ENCODE measurements at places on chromosomes 4 and X.

- DNase-seq, result no peak
These were observed 352.6 kb upstream of the NWD2 start for GRCh38 chr4:36891971-36892370.

DNA sequence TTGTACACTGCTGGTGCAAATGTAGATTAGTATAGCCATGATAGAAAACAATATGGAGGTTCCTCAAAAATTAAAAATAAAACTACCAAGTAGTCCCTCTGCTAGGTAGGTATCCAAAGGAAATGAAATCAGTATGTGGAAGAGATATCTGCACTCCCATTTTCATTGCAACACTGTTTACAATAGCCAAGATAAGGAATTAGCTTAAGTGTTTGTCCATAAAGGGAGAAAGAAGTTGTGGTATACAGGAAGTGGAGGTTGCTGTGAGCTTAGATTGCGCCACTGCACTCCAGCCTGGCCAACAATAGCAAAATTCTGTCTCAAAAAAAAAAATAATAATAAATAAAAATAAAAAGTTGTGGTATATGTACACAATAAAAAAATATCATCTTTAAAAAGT, 325.0 kb upstream of the EMCN start:
- peak; percentile 14 for DNase-seq

DNA sequence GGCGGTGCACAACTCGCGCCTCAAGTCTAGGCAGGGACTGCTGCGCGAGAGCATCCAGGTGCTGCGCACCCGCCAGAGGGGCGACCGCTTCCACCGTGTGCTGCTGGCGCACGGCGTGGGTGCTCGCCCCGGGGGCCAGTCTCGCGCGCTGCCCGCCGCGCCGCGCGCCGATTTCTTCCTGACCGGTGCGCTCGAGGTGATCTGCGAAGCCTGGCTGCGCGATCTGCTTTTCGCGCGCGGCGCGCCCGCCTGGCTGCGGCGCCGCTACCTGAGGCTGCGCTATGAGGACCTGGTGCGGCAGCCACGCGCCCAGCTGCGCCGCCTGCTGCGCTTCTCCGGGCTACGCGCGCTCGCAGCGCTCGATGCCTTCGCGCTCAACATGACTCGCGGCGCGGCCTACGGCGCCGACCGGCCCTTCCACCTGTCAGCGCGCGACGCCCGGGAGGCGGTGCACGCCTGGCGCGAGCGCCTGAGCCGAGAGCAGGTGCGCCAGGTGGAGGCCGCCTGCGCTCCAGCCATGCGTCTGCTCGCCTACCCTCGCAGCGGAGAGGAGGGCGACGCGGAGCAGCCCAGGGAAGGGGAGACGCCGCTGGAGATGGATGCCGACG, 1.3 kb downstream of the CHST7 start:
- no peak for DNase-seq

- DNase-seq, result no peak
These were observed 279.8 kb downstream of the DHRSX start for GRCh38 chrX:2220829-2221567.

DNA sequence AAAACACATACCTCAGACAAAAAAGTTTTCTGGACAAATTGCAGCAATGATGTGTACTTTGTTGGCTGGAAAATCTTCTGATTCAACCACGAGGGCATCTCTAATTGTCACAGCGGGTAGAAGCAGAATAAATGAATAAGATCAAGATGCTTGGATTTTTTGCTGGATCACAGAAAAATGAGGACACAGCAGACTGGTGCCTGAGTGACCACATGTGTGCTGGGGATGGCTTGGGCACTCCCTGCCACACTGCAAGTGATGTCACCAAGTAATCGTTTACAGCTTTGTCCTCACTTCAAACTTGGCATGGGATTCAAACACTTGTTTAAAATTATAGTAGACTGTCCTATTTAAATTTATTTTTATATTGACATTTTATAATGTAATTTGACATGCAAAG, 557.0 kb downstream of the SPRY1 start:
- no peak for DNase-seq

DNA sequence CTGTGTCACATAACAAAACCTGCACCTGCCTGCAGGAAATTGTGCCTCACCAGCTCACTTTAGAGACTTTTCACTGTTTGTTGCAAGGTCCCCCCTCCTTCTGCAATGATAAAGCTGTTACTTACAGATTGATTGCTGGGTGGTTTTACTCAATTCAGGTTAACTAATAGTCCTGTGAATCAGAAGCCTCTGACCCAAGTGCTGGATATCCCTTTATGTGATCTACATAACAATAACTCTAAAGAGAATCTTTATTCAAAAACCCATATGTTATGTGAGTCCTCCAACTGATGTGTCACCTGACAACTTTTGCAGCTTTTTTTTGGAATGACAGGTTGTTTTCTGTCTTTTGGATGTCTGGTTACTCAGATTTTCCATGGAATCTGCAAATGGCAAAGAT, 2323.6 kb upstream of the TENM3 start:
- no peak for DNase-seq

DNA sequence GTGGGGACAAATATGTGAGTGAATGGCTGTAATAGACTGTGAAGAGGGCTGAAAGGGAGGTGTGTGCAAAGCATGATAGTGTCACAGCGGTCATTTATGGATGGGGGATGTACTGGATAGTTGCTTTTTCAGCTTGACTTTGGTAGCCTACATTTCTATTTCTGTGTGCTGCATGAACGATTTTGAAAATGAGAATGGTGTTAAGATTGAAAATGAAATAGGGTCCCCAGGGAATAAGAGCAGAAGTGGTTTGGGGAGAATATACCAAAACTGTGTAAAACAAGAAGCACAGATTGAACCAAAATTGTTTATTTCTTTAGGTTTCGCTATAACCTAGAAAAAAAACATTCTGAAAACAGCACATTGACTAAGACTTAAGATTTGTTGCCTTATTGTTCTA, 58.8 kb upstream of the CLNK start:
- DNase-seq, result no peak

DNA sequence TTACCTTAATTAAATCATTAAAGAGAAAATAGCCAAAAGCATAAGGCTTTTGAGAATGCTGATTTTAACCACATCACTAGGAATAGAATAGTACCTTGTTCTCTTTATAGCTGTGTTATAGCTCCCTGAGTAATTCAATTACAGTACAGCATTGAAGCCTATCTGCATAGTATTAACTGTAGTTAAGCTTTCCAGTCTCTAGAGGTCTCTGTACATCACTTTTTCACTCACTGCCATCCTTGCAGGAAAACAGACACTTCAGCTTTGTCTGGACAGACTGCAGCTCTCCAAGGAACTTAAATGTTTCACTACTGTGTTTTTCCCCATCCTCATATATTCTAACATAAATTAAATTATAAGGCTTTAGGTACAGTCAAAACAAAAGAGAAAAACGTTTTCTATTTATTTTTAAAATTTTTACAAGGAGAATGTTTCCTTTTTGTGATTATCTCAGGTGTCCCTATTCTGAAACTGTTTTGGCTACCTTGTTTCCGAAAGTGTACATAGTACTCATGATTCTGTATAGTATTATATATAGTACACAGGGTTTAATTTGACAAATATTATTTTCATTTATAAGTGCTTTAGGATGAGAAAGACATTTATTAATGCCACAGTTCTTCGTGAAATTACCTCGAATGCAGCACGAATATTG, 407.9 kb downstream of the PCDH18 start:
- DNase-seq, result peak; percentile 87

DNA sequence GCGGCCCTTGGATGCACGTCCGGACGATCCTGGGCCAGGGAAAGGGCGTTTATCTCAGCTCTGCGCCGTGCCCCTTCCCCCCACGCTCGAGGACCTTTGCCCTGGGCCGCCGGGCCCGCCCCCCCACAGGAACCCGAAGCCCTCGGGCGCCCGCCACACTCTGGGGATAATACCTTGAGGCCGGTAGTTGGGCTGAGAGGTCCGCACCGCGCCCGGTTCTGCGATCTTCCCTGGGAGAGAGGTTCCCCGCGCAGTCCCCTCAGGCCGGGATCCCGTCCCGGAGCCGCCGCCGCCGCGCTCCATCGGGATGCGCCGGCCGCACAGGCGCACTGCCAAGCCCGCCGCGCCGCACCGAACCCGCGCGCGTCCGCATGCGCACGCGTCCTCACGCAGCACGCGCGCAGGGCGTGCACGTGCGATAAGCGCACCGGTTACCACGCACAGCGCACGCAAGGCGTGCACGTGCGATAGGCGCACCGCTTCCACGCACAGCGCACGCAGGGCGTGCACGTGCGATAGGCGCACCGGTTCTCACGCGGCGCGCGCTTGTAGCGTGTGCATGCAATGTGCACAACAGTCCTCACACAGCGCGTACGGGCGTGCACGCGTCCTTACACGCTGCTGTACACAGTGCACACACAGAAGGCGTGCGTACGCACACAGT, at the start of gene MAP7D2:
TSS of gene MAP7D2 (minus strand) at position 331 of the 664 bp plus-strand sequence. CDS start at position 303, 28 bp downstream.
- DNase-seq, result no peak

GRCh38 chr4:127045861-127046260, 586.9 kb upstream of the INTU start:
- DNase-seq, result no peak

- no peak for DNase-seq
These were observed 21.0 kb upstream of the GEMIN8 start for GRCh38 chrX:14050709-14051108.

DNA sequence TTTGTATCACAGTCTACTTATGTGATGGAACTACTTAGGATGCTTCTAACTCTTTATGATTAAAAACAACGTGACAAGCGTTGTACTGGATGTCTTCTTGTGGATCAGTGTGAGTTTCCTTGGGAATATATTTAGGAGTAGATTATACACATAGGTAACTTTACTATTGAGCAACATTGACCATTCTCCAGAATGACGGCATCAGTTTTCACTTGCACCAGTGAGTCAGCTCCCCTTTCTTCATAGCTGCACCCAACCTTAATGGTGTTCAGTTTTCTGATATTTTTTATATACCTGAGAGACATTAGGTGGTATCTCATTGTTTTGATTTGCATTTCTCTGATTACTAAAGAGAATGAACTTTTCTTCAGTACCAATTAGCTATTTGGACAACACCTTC, 343.9 kb downstream of the ADGRL3 start:
- DNase-seq, result no peak

GRCh38 chrX:36642052-36642451, 366.1 kb upstream of the FAM47C start:
- no peak for DNase-seq

DNA sequence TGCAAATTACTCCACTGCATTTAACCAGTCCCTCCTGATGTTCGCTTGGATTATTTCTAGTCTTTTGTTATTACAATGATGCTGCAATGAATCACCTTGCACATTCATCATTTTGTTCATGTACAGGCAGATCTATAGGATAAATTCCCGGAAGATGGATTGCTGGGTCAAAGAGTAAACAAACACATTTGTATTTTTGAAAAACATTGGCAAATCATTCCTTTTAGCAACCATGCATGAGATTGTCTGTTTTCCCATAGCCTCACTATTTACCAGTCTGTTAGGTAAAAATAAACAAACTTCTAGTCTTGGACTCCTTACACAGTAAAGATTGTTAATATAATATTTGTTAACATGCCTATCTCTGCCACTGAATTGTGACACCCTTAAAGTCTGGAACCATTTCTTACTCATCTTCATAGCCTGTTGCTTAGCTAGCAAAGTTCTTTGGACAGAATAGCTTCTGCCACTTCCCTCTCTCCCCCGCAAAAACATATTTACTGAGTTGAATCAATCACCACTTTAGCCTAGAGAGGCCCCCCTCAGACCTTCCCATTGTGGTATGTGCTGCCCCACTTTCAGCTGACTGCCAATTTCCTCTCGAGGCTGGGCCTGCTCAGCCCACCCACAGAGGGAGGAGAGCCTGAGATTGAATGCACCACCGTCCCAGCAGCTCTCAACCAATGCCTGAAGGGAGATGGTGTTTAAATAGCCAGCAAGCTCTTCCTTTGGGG, 108.4 kb upstream of the ATXN3L start:
- DNase-seq, result no peak

- peak; percentile 19 for DNase-seq
These were observed 71.3 kb upstream of the ACSL1 start for GRCh38 chr4:184896868-184897715.

GRCh38 chr4:119032921-119033685, 102.5 kb upstream of the MYOZ2 start:
- DNase-seq, result no peak

DNA sequence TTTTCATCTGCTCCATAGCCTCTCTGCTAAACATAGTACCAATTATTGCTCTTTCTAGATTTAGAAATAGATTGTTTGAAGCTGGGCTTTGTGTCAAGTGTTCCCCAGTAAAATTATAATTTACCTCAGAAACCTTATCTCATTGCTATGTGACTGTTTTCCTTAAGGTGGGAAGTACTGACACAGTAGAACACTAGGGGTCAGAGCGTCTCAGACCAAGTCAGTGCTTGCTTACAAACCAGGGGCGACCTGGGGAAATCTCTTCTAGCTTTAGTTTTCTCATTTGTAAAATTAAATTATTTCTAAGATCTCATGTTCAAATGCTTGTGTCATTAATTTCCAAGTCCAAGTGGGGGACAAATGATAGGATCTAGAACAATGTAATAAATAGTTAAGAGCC, 360.4 kb downstream of the RAPGEF2 start:
- no peak for DNase-seq

GRCh38 chr4:20084488-20084887, 167.2 kb upstream of the SLIT2 start:
- DNase-seq, result no peak

DNA sequence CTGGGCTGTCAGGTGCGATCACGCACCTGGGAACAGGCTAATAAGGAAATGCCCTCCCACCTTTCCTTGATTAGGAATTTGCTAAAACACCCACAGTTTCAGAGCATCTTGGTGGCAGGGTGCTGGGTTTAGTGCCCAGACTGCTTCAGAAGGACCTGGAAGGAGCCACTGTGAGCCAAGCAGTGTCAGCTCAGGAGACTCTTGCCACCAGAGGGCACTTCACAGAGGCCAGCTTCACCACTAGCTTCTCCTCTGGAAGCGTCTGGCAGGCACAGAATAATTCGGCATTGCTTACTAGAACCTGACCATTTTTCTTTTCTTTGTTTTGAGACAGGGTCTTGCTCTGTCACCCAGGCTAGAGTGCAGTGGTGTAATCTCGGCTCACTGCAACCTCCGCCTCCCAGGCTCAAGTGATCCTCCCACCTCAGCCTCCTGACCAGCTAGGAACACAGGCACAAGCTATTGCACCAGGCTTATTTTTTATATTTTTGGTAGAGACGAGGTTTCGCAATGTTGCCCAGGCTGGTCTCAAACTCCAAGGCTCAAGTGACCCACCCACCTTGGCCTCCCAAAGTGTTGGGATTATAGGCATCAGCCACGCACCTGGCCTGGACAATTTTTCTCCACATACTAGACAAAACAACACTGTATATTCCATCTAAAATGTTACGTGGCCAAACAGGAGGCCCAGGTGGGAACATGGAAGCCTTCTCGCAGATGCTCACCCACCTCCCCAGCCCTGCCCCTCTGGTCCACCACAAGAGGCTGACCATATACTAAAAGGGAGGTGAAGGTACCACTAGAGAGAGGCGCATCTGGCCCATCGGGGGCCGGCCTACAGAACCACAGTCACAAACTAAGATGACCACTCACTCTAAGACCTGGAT, 14.1 kb downstream of the NOP14 start:
- DNase-seq, result peak; percentile 19

DNA sequence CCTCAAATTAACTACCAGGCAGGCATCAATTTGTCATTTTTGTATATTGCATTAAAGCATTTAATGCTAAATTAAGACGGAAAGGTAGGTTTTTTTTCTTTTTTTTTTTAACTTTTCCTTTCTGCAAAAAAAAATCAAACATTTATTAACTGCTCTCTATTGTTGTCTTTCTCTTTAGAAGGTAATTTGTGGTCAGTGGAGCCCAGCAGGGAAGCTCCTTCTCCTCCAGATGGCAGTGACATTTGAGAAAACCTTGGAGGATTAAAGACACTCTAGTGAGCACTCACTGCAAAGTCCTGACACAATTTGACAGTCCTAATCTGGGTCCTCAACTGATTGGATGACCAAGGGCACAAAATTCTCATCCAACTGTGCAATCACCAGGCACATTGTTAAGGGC, 102.4 kb downstream of the SLIT2 start:
- no peak for DNase-seq
